ENCODE measurements at places on chromosomes 13 and 19.

- DNase-seq, result no peak
Observed at GRCh38 chr19:35860818-35861639, 4.3 kb downstream of the KIRREL2 start.

DNA sequence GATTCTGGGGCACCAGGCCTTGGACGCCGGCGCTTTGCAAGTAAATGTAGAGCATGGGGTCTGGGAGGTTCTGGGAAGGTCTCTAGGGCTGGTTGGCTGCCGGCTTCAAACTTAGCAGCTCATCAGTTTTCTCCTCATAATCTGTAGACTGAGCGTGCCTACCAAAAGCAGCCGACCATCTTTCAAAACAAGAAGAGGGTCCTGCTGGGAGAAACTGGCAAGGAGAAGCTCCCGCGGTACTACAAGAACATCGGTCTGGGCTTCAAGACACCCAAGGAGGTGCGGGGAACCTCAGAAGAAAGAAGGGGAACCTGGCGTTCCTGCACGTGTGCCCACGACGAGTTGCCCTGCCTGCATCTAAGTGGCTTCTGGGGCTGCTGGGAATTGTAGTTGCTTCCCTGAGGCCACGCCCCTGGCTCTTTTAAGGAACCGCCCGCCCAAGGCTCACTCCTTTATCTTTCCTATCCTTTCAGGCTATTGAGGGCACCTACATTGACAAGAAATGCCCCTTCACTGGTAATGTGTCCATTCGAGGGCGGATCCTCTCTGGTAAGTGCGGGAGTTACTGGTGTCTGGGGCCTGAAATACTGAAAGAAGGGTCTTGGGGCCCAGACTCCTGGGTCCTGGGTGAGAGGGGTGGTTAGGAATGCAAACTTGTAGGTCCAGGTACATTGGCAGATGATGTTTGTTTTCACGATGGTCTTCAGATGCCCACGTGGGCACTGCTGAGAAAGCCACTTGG lies 984 bp downstream of the RPS11 start:
- DNase-seq, result no peak

DNA sequence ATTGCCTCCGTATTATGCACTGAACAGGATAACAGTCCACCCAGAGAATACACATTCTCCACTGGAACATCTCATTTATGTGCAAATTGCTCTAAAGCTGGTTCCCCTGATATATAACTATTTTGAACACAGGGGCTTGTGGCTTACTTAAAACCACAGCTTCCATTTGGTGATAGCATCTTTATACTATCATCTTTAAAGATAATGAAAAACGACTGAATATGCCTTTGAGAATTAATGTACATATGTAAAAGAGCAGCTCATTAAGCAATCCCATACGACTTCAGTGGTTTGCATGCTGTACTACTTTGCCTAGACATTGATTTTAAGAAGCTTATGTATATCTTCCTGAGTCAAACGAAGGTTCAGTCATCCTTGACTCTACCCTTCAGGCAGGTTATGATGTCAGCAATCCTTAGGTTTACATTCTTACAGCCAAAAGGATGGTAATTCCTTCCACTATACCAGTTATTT lies 40.8 kb downstream of the BRD4 start:
- DNase-seq, result no peak

DNA sequence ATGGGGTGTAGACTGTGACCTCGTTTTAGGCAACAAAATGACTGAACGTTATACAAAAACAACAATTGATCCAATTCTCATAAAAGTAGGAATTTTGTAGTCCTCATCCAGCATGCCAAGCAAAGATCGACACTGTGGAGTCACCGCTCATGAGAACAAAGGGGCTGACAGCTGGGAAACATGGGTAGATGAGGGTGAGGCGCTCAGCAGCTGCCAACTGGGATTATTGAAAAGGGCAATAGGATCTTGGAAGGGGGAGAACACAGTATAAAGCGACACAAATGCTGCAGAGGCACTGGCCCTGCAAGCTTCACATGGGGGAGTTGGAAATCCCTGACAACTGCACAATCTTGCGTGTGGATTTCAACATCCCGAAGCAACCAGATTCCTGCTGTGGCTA lies 5.4 kb upstream of the ZNF765 start:
- DNase-seq, result no peak

DNA sequence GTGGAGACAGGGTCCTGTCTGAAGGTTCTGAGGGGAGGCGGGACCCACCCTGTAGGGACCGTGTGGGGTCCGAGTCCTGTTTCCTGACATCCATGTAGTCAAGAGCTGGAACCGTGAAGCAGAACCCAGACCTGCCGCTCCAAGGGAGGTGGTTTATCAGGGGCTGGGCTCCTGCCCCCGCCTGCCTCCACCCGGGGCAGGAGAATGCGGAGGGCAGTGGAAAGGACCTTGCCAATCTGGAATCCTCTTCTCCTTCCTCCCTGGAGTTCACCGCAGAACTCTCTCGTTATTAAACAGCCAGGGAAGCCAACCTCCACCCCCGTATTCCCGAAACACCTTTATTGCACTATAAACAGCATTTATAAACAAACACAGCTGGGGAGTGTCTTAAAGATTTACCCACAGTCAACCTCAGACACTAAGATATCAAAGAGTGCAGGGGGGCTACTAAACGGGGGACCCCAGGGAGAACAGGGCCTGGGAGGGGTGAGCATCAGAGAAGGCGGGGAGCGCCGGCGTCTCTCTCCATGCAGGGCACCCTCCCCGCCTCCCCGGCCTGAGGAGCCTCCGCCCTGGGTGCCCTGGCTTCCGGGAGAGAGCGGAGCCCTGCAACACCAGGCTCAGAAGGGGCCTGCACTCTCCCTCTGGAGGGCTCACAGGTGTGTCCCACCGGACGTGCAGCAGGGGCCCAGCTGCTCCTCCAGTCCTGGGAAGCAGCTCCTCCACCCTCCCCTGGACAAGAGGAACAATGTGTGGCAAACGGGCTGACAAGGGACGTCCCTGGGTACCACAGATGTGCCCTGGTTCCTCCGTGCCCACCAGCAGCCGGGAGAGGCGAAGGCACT lies 3.6 kb downstream of the C2CD4C start:
- no peak for DNase-seq

DNA sequence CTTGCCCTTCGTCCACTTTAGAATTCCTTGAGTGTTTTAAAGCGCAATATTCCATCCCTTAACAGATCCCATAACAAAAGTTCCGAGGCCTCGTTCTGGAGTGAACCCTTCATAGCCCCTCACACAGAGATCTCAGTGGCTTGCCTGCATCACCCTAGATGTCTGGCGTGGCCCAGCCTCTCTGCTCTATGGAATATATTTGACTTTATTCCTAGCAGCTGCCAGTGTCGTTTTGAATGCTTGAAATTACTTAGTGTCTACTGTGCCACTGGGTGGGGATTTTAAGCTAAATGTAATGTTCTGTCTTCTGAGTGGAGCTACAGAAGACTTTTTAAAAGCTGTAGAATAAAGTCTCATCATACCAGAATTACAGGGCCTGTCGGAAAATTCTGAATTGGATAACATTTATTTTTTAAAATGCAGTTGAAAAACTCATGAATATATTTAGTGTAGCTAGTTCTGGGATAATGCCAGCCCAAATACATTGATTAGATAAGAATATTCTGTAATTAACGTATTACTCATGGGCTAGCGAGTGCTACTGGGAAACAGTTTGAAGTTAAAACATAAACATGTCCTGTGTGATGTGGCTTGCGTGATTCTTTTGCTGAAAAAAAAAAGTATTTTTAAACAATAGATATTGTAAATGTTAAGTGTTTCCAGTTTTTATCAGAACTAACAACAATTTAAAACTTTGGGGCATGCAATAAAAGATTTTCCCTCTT lies 111.8 kb downstream of the ESD start:
- DNase-seq, result no peak
